ENCODE measurements at places on chromosomes 6 and 20.

- H3K4me1 ChIP-seq = no peaks in the 10 kb centered on the region
- H3K27ac ChIP-seq = no peak overlapping the region
- no peak overlapping the region for H3K4me3 ChIP-seq
- no peak for DNase-seq
These were observed 526.1 kb upstream of the SPTLC3 start for GRCh38 chr20:12482661-12483060.

DNA sequence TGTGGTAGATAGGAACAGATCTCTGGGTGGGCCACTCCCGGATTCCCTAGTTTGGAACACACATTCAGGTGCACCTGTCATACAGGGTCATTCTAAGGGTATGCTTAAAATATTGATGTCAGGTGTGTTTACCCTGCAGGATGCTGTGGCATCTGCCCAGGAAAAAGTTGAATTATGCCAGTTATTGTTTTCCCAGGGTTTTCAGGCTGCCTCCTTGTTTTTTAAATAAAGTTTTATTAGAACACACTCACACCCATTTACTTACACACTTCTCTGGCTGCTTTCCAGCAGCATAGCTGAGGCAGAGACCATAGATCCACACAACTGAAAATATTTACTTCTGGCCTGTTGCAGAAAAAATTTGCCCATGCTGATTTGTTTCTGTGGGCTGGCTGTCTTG lies 76.5 kb downstream of the PHACTR3 start:
- DNase-seq = no peak
- H3K36me3 ChIP-seq = no peaks in the 10 kb centered on the region
- H3K4me1 ChIP-seq = no peaks in the 10 kb centered on the region

DNA sequence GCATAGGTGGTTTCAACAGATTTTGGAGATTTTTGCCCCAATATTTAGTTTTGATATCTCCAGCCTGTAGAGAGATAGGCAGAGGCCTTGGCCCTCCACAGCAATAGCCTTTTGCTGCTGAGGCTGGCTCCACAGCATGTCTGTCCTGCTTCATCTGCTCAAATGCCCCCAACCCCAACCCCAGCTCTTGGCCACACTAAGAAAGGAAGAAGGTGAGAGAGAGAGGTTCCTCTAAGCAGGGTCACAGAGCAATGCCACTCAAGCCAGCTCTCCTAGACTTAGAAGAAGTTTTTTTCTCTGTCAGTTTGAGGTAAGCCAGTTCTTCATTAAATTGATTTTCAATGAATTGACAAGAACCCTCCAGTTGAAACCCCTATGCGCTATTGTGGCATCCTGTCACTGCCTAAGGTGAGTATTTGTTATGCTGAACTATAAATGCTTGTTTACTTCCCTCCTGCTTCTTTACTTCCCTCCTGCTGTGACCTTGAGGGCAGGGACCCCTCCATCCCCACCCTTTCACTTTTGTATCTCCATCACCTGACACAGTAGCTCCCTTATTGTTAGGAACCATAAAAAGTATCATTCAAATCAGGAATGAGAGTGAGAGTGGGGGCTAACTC lies 366.2 kb upstream of the CNR1 start:
- H3K27me3 ChIP-seq = no peaks in the 10 kb centered on the region
- no peak overlapping the region for H3K27ac ChIP-seq
- no peaks in the 10 kb centered on the region for H3K36me3 ChIP-seq
- no peak overlapping the region for H3K4me3 ChIP-seq
- DNase-seq = no peak

DNA sequence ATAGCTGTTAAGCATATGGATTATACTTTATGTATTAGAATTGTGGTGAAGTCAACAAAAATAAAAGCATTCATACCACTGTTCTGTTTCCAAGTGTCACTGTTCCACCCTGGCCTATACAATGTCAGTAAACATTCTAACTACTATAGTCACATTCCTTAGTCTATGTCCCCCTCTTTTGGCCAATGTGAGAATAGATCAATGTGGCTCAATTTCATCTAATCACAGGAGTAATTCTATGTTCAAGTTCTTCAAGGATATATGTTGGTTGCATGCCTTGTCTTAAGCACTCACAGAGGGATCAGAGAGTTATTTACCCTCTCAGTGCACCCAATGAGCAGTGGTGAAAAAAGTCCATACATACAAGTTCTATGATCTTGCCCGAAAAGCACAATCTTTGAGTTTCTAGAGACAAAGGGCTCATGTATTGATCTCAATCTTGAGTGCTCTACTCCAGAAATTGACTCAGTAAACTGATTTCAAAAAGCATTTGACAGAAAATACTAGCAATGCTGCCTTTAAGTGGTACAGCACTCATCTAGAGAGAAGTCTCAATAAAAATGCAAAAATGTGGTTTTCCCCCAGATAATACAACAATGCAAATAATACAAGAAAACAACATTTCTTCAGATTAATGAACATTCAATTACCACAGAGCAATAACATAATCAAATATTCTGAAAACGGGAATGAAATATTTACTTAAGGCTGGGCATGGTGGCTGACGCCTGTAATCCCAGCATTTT lies 16.5 kb downstream of the SMLR1 start:
- H3K4me1 ChIP-seq = no peaks in the 10 kb centered on the region
- H3K27me3 ChIP-seq = no peaks in the 10 kb centered on the region
- H3K27ac ChIP-seq = no peak overlapping the region

GRCh38 chr20:56843386-56843785 lies 214.3 kb downstream of the TFAP2C start:
- H3K4me3 ChIP-seq = no peak overlapping the region
- no peaks in the 10 kb centered on the region for H3K4me1 ChIP-seq
- DNase-seq = no peak
- H3K27ac ChIP-seq = no peak overlapping the region
- H3K27me3 ChIP-seq = no peaks in the 10 kb centered on the region
- no peaks in the 10 kb centered on the region for H3K36me3 ChIP-seq

DNA sequence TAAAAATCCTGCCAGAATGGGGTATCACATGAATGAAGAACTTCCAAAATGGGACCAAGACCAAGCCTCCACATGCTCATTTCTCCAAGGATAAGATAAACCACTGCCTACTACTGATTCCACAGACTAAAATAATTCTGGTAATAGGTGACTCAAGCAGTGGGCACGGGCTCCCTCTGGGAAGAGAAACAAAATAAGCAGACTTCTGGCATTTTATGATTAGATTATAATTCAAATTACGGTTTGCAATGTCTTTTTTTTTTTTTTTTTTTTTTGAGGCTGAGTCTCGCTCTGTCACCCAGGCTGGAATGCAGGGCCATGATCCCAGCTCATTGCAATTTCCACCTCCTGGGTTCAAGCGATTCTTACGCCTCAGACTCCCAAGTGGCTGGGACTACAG lies 16.0 kb downstream of the UQCC1 start:
- H3K27ac ChIP-seq = no peak overlapping the region
- H3K27me3 ChIP-seq = no peaks in the 10 kb centered on the region
- H3K4me1 ChIP-seq = no peaks in the 10 kb centered on the region
- no peak for DNase-seq

GRCh38 chr20:57089699-57090144 lies 176.7 kb downstream of the BMP7 start:
- H3K27me3 ChIP-seq = peaks cover 2% of the 10 kb centered on the region

DNA sequence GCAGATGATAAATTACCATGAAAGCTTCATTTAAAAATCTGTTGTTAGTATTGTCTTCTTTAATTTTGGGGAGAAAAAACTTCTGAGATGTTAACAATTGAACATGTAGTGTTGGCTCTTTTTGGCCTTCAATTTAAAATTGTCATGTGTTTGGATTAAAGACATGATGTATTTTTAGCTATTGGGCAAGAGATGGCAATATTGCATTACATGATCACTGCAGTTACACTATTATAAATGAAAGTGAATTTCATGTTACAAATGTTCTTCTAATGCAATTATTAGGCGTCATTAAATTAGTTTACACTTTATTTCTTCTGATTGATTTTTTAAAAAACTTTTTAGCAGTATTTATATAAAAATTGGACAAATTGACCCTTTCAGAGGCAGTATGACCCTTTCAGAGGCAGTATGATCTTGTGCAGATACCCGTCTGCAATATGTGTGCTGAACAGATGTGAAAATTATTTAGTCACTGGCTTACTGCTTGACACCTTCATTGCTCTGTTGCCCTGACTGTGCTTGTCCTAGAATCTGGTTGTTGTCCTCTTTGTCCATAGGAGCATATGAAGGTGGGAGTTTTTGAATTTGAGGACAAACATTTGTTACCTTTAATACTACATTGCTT lies 25.8 kb downstream of the CDKAL1 start:
- no peak for DNase-seq
- no peaks in the 10 kb centered on the region for H3K27me3 ChIP-seq
- no peaks in the 10 kb centered on the region for H3K4me1 ChIP-seq

GRCh38 chr6:35681298-35681697 lies 7.4 kb downstream of the FKBP5 start:
- H3K27me3 ChIP-seq = no peaks in the 10 kb centered on the region
- no peaks in the 10 kb centered on the region for H3K4me1 ChIP-seq
- H3K27ac ChIP-seq = no peak overlapping the region
- no peaks in the 10 kb centered on the region for H3K36me3 ChIP-seq
- DNase-seq = no peak

- no peaks in the 10 kb centered on the region for H3K27me3 ChIP-seq
- no peaks in the 10 kb centered on the region for H3K36me3 ChIP-seq
- peaks cover 34% of the 10 kb centered on the region for H3K4me1 ChIP-seq
- no peak overlapping the region for H3K4me3 ChIP-seq
- DNase-seq = peak; percentile 34
These were observed 67.3 kb downstream of the ATP9A start for GRCh38 chr20:51700809-51701285.

GRCh38 chr20:38585404-38586180 lies 4.6 kb downstream of the ADIG start:
- no peaks in the 10 kb centered on the region for H3K4me1 ChIP-seq
- no peaks in the 10 kb centered on the region for H3K36me3 ChIP-seq
- H3K4me3 ChIP-seq = no peak overlapping the region
- peaks cover 14% of the 10 kb centered on the region for H3K27me3 ChIP-seq
- no peak overlapping the region for H3K27ac ChIP-seq

GRCh38 chr6:75438013-75438431 lies 55.6 kb downstream of the FILIP1 start:
- no peak overlapping the region for H3K4me3 ChIP-seq
- no peak overlapping the region for H3K27ac ChIP-seq
- H3K4me1 ChIP-seq = no peaks in the 10 kb centered on the region
- H3K27me3 ChIP-seq = no peaks in the 10 kb centered on the region

DNA sequence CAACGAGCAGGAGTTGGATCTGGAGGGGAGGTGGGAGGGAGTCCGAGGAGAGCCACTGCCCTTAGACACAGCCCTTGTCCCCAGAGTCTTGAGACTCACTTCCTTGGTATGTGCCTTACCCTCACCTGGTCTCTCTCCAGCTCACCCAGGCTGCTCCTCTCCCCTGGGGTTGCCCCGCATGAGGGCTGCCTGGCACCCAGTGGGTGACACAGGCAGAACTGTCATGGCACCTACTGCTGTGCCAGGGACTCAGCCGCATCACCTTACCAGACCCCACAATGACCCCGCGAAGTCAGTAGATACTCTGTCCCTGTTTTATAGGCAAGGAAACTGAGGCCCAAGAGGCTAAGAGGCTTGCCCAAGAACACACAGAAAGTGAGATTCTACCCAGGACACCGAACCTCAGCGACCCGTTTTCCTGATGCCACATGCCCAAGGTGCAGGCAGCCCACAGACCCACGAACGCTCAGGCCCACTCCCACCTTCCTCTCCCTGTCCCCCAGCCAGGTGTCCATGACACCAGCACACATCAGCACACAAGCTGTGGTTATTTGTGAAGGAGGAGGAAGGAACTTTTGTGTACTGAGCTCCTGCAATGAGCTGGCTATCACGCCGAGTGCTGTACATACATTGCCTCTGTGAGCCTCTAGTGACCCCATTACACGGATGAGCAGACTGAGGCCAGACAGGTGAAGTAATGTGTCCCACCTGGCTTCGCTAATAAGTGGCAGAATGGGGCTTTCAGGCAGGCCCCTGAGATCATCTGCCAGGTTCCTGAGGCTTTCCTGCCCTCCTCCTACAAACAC lies 168.1 kb downstream of the GRM4 start:
- peaks cover 39% of the 10 kb centered on the region for H3K27me3 ChIP-seq
- no peaks in the 10 kb centered on the region for H3K4me1 ChIP-seq
- no peak overlapping the region for H3K4me3 ChIP-seq
- H3K27ac ChIP-seq = no peak overlapping the region
- no peaks in the 10 kb centered on the region for H3K36me3 ChIP-seq
- DNase-seq = no peak

- peak overlapping the region; percentile 91 for H3K4me3 ChIP-seq
- H3K27ac ChIP-seq = peak overlapping the region; percentile 97
- DNase-seq = no peak
- H3K36me3 ChIP-seq = no peaks in the 10 kb centered on the region
- H3K27me3 ChIP-seq = no peaks in the 10 kb centered on the region
- peaks cover 14% of the 10 kb centered on the region for H3K4me1 ChIP-seq
These were observed 1.0 kb downstream of the NCOA7 start for GRCh38 chr6:125791820-125792165.

- no peak overlapping the region for H3K27ac ChIP-seq
- no peaks in the 10 kb centered on the region for H3K4me1 ChIP-seq
- no peak overlapping the region for H3K4me3 ChIP-seq
- H3K36me3 ChIP-seq = peaks cover 11% of the 10 kb centered on the region
- DNase-seq = no peak
- H3K27me3 ChIP-seq = no peaks in the 10 kb centered on the region
These were observed 40.3 kb downstream of the MAP3K4 start for GRCh38 chr6:161031721-161032495.

DNA sequence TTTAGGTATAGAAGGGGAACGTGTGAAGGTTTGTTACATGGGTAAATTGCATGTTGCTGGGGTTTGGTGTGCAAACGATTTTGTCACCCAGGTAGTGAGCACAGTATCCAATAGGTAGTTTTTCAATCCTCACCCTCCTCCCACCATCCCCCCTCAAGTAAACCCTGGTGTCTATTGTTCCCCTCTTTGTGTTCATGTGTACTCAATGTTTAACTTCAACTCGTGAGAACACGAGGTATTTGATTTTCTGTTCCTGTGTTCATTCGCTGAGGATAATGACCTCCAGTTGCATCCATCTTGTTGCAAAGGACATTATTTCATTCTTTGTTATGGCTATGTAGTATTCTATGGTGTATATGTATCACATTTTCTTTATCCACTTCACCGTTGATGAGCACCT lies 11.6 kb upstream of the VNN1 start:
- H3K4me3 ChIP-seq = no peak overlapping the region
- H3K4me1 ChIP-seq = no peaks in the 10 kb centered on the region
- H3K36me3 ChIP-seq = no peaks in the 10 kb centered on the region

GRCh38 chr6:155660251-155660977 lies 204.8 kb upstream of the NOX3 start:
- no peak overlapping the region for H3K4me3 ChIP-seq
- DNase-seq = no peak
- no peaks in the 10 kb centered on the region for H3K36me3 ChIP-seq
- H3K27ac ChIP-seq = no peak overlapping the region
- no peaks in the 10 kb centered on the region for H3K27me3 ChIP-seq
- H3K4me1 ChIP-seq = no peaks in the 10 kb centered on the region

- H3K4me1 ChIP-seq = peaks cover 6% of the 10 kb centered on the region
- peak; percentile 9 for DNase-seq
- no peaks in the 10 kb centered on the region for H3K27me3 ChIP-seq
- H3K4me3 ChIP-seq = no peak overlapping the region
These were observed 166.0 kb upstream of the SCGN start for GRCh38 chr6:25485821-25486534.

Measured in large intestine (tissue), 12 donors.